ENCODE measurements at places on chromosomes 5 and 9. TPM values are rescaled to one million over a fixed set of nuclear protein-coding genes. Genes with fewer than 3 reads are reported as not detected.
A peak's percentile ranks its signal among the peaks of the same experiment; 100 is the strongest.

Gene TMCO6
- total RNA-seq: 38.7 TPM

- DNase-seq: no peak
These were observed 629.8 kb upstream of the CDH18 start for GRCh38 chr5:20617841-20618240.

DNA sequence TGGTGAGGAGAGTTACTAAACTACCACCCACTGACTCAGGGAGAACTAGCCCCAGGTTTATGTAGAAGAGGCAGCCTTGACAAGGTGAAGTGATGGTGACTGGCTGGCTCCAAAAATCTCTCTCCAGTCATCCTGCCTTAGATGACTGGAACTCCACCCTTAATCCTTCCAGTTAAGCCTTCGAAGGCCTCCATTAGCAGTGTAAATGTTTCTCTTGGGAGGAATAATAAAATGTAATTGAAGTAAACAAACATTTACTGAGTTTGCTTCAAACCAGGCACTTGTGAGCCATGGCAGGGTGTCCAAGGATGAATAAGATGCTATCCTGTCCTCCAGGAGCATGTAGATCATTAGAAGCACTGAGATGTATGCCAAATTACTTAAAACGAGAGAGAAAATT lies 35.5 kb downstream of the ASTN2 start:
- DNase-seq: no peak

DNA sequence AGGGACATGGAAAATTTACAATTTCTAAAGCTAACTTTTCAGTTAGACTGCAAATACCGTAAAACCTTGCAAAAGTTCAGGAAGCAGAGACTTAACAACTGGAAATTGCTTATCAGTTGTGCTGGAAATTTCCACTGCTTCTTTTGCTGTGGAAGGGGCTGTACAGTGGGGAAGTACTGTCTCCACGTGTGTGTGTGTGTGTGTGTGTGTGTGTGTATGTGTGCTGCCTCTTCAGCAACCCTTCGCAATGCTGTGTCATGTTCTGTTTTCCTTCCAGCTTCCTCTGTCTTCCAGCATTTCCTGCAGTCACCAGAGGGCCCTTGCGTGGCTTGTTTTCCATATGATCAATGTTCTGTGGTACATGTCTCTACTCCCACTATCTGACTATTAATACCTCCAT lies 87.5 kb upstream of the RANBP3L start:
- DNase-seq: peak; percentile 18

GRCh38 chr9:99265691-99266090 lies 43.6 kb downstream of the SEC61B start:
- DNase-seq: no peak

DNA sequence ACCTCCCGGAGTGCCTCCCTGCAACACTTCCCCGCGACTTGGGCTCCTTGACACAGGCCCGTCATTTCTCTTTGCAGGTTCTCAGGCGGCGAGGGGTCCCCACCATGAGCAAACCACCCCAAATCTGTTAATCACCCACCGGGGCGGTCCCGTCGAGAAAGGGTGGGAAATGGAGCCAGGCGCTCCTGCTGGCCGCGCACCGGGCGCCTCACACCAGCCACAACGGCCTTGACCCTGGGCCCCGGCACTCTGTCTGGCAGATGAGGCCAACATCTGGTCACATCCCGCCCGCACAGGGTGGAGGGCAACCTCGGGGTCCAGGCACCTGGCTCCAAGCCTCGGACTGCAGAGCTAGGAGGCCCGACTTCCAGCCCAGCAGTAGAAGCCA lies 776 bp upstream of the TERT start:
- no peak for DNase-seq

GRCh38 chr5:42268630-42269029 lies 154.6 kb upstream of the GHR start:
- no peak for DNase-seq

Gene CCNJL
- 7.0 TPM for total RNA-seq

Gene IL9
- not detected for total RNA-seq

- no peak for DNase-seq
These were observed 86.3 kb upstream of the ERBIN start for GRCh38 chr5:65840071-65840470.

- DNase-seq: no peak
These were observed 44.1 kb upstream of the MROH2B start for GRCh38 chr5:41115281-41115680.

Gene F2R
- 28.4 TPM for total RNA-seq

Gene MLANA
- total RNA-seq: not detected

- DNase-seq: no peak
These were observed 39.0 kb downstream of the GPR21 start for GRCh38 chr9:123072407-123072995.

- no peak for DNase-seq
These were observed 55.2 kb upstream of the STK32A start for GRCh38 chr5:147179562-147180147.

Gene SPATA31A3
- total RNA-seq: not detected
